ENCODE measurements at places on chromosomes 4 and X. TPM values are rescaled to one million over a fixed set of nuclear protein-coding genes. Genes with fewer than 3 reads are reported as not detected.

Gene CORIN
- total RNA-seq: 0.20 TPM

Gene CYBB
- not detected for total RNA-seq

Gene USP26
- total RNA-seq: not detected

Gene UCHL1
- total RNA-seq: 1,154 TPM

Gene CT45A3
- total RNA-seq: not detected

Gene SERTM2
- 0.23 TPM for total RNA-seq

Gene NWD2
- total RNA-seq: not detected

GRCh38 chr4:54556587-54556986, 101.2 kb upstream of the KIT start:
- no peaks in the 10 kb centered on the region for H3K27me3 ChIP-seq
- H3K4me1 ChIP-seq: no peaks in the 10 kb centered on the region
- no peak overlapping the region for H3K27ac ChIP-seq
- H3K4me3 ChIP-seq: no peak overlapping the region
- no peaks in the 10 kb centered on the region for H3K36me3 ChIP-seq
- DNase-seq: no peak

GRCh38 chrX:122046226-122046625, 998.8 kb downstream of the GLUD2 start:
- H3K4me3 ChIP-seq: no peak overlapping the region
- H3K4me1 ChIP-seq: no peaks in the 10 kb centered on the region
- no peak overlapping the region for H3K27ac ChIP-seq
- no peak for DNase-seq
- H3K36me3 ChIP-seq: no peaks in the 10 kb centered on the region

GRCh38 chrX:22109442-22109841, 77.3 kb downstream of the PHEX start:
- no peak overlapping the region for H3K27ac ChIP-seq
- no peaks in the 10 kb centered on the region for H3K27me3 ChIP-seq
- no peak overlapping the region for H3K4me3 ChIP-seq

- H3K4me3 ChIP-seq: no peak overlapping the region
- DNase-seq: no peak
- no peaks in the 10 kb centered on the region for H3K36me3 ChIP-seq
- H3K4me1 ChIP-seq: no peaks in the 10 kb centered on the region
- no peaks in the 10 kb centered on the region for H3K27me3 ChIP-seq
Observed at GRCh38 chr4:161920304-161921052, 243.3 kb downstream of the FSTL5 start.

- no peak overlapping the region for H3K27ac ChIP-seq
- no peak overlapping the region for H3K4me3 ChIP-seq
- no peaks in the 10 kb centered on the region for H3K27me3 ChIP-seq
Observed at GRCh38 chr4:109041463-109042360, 260.7 kb downstream of the COL25A1 start.

GRCh38 chr4:65393078-65393477, 277.2 kb downstream of the EPHA5 start:
- H3K4me1 ChIP-seq: no peaks in the 10 kb centered on the region
- no peak overlapping the region for H3K27ac ChIP-seq
- H3K36me3 ChIP-seq: no peaks in the 10 kb centered on the region
- H3K4me3 ChIP-seq: no peak overlapping the region
- no peaks in the 10 kb centered on the region for H3K27me3 ChIP-seq
- DNase-seq: no peak

- no peak overlapping the region for H3K4me3 ChIP-seq
- peak; percentile 68 for DNase-seq
- no peak overlapping the region for H3K27ac ChIP-seq
- H3K4me1 ChIP-seq: peaks cover 35% of the 10 kb centered on the region
- H3K36me3 ChIP-seq: no peaks in the 10 kb centered on the region
Observed at GRCh38 chr4:76558396-76559235, 123.6 kb downstream of the SHROOM3 start.

GRCh38 chrX:23185951-23186350, 148.7 kb upstream of the PTCHD1 start:
- H3K36me3 ChIP-seq: no peaks in the 10 kb centered on the region
- H3K4me3 ChIP-seq: no peak overlapping the region
- H3K27ac ChIP-seq: no peak overlapping the region
- H3K27me3 ChIP-seq: no peaks in the 10 kb centered on the region
- no peak for DNase-seq
- H3K4me1 ChIP-seq: no peaks in the 10 kb centered on the region

DNA sequence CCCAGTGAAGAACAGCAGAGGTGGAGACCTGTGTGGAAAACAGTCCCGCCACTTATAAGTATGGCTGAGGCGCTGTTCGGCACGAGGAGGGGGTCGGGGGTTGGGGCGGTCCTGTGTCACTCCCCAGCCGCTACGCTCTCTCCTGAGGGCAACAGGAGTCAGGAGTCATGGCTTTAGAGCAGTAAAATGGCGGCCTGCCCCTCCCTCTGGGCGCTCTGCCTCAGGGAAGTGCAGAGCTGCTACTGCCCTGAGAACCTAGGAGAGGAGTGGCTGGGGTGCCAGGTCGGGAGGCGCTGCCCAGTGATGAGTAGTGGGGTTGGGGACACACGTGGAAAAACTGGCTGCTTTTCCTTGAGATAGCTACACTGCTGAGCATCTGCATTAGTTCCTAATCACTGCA, 551.2 kb upstream of the AMOT start:
- no peak overlapping the region for H3K27ac ChIP-seq
- H3K4me1 ChIP-seq: no peaks in the 10 kb centered on the region
- no peaks in the 10 kb centered on the region for H3K36me3 ChIP-seq
- H3K4me3 ChIP-seq: no peak overlapping the region

Data from astrocyte (in vitro differentiated cells and primary cell).